ENCODE measurements at places on chromosomes 12 and 14.

DNA sequence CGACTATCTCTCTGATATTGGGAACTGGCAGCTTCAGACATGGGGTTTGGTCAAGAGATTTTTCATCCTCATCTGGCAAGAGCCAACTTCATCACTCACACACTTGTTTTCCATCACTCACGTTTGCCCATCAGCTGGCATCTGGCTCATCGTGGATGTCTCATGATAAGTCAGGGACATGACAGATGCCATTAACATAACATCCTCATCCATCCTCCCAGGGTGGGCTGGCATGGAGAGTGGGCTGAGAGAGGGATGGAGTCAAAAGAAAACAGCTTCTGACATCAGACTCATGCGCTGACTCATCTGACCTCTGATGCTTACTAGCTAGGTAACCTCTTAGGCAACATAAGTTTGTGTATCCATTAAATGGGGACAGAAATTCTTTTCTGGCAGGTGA is 1.8 kb upstream of the VSX2 start:
- DNase-seq, result no peak

GRCh38 chr12:67916266-67916970 is 72.8 kb upstream of the IFNG-AS1 start:
- DNase-seq, result no peak

- DNase-seq, result no peak
Observed at GRCh38 chr12:52792185-52793029, 3.5 kb downstream of the KRT3 start.

DNA sequence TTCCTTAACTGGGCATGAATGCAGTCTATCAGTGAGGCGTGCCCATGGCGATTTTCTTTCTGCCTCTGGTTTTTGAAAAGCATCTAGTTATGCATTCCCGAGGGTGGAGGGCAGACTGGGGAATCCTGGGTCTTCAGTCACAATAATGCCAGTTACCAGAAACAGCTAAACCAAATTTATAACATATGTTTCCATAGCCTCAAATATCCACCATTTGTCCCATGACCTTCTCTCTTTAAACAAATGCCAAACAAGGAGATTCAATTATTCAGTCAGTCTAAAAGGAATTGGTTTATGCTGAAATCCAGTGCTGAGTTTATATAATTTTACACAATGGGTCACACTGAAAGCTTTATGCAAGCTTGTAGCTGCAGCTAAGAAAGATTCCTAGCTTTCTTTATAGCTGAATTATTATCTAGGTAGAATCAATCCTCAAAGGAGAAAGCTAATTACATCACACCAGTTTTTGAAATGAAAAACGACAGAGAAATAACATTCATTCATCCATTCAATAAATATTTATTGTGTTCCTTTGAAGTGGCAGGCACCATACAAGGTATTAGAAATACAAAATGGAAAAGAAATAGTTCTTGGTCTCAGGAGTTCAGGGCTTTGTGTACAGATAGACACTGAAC is 131.3 kb upstream of the RAP1B start:
- no peak for DNase-seq
